SIG-M5 (cell line): ENCODE measurements at places on chromosomes 13 and 19.

GRCh38 chr19:42272989-42273406 is 3.9 kb downstream of the CIC start:
- no peak for DNase-seq

GRCh38 chr13:110964229-110965037 is 49.6 kb upstream of the ANKRD10 start:
- DNase-seq, result no peak

GRCh38 chr13:110415669-110416068 is 108.6 kb downstream of the COL4A2 start:
- DNase-seq, result no peak

DNA sequence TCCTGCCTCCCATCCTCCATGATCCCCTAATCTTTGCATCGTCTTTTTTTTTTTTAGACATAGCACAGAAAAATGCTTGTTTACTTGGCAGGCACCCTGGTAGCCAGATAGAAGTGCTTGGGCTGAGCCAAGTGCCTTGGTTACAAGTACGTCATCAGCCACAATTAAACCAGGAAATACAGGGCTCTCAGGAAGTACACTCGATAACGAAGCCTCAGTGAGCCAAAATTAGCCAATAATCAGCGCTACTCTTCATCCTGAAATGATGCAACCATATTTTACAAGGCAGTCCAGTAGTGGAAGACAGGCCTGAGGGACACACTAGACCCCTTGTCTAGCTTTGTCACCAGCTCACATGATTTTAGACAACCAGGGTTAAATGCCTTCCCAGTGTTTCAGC is 194.0 kb upstream of the NBEA start:
- no peak for DNase-seq

DNA sequence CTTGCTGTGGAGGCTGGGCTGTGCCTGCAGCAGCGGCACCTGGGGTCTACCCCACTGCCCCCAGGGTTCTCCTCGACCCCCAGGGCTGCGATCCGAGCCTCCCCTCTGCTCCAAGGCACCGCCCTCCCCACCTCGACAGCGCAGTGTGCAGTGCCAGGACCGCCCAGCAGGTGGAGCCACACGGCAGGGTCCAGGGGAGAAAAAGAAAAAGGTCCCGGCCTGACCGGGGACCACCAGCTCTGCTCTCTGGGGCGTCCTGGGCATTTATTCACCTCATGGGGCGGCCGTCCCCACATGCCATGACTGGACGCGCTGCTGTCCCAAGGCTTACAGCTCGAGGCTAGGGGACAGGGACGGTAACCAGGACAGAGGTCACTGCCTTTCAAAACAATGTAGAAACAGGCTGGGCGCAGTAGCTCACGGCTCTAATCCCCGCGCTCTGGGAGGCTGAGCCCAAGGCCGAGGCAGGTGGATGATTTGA is 10.6 kb downstream of the REXO1 start:
- no peak for DNase-seq

DNA sequence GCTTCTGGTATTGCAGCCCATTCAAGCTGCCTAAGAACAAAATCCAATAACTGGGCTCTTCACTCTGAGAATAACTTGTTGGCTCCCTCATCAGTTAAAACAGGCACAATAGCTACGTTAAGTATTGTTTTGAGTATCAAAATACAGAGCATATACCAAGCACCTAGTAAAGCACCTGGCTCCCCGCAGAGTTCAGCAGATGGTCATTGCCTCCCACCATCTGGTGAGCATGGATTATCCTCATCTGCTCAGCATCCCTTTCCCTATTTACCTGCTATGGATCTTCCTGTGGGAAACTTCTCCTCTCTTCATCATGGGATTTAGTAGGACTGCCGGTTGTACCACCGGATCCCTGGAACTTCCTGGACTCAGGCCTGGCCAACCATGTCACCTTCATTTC is 199.2 kb upstream of the MAB21L1 start:
- no peak for DNase-seq

- no peak for DNase-seq
Observed at GRCh38 chr13:46124531-46124966, 19.7 kb upstream of the CPB2 start.
